Heart left ventricle (tissue), 16 donors: ENCODE measurements at places on chromosomes 7 and 10. TPM values are rescaled to one million over a fixed set of nuclear protein-coding genes. Genes with fewer than 3 reads are reported as not detected.

SRRM3 gene
- 28.5 TPM for polyA plus RNA-seq

TRIM50 gene
- 0.08 TPM for polyA plus RNA-seq

AGAP6 gene
- 3.2 TPM for polyA plus RNA-seq

HK1 gene
- polyA plus RNA-seq: 284 TPM

GRCh38 chr10:45374350-45375052 is 485 bp downstream of the ALOX5 start:
- DNase-seq: peak; percentile 33

DNA sequence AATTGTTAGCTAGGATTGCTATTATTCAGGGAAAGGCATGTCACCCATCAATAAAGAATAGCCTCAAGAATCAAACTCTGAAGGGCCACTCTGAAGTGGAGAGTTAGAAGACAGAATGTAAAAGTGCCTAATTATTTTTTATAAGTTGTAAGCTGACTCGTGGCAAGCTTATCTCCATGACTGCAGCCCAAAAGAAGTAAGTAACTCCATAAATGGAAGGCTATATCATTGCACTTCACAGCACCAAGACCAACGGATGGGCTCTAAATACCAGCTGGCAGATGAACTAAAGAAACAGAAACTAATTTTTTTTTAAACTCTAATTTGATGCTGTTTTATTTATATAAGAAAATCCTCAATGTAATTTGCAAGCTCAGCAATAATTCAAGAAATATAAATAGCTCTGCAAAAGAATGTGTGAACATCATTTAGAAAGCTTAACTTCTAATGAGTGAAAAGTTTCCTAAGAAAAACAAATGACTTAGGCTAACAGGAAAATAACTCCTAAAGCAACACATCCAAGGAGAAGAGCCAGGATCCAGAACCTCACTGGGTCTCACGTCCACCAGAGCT is 165.5 kb downstream of the SNX13 start:
- DNase-seq: no peak

- DNase-seq: no peak
These were observed 74.4 kb downstream of the FAM171A1 start for GRCh38 chr10:15296701-15297100.

GRCh38 chr10:44862924-44863323 is 48.2 kb upstream of the TMEM72 start:
- DNase-seq: no peak
